LHCN-M2 (cell line): ENCODE measurements at places on chromosomes 6 and 20.
A peak's percentile ranks its signal among the peaks of the same experiment; 100 is the strongest.

DNA sequence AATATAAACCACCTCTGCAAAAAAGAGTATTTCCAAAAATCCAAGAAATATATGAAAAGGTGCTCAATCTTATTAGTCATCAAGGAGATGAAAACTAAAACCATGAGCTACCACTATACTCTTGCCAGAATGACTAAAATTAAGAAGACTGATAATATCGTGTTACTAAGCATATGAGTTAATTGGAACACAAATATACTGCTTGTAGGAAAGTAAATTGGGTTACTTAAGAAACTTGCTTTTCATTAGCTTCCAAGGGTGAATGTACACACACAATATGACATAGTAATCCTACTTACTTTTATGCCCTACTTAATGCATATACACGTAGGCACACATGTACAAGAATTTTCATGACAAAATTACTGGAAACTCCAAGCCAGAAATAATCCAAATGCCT is 3.4 kb downstream of the THEMIS start:
- DNase-seq = no peak

GRCh38 chr6:3918469-3918868 is 69.3 kb downstream of the FAM50B start:
- no peak for DNase-seq

DNA sequence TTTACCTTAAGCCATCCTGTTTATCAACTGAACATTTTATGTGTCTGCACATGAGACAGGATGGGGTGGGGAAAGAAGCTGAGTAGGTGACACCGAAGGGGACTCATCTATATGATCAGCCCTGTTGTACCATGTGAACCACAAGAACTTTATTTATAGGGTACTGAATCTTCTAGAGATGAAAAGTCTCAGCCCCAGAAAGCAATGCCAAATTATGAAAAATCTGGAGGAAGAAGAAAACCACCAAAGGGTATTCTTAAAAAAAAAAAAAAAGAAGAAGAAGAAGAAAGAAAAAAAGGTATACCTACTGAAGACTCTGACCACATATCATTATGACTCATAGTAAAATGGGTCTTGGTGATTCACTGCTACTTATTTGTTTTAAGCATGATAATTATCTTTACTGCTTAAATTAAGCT is 39.8 kb upstream of the HBS1L start:
- DNase-seq = no peak

- peak; percentile 82 for DNase-seq
These were observed 35.3 kb downstream of the NEDD9 start for GRCh38 chr6:11197175-11197536.

- DNase-seq = no peak
These were observed 365.1 kb upstream of the SOX4 start for GRCh38 chr6:21228411-21228810.

- peak; percentile 15 for DNase-seq
These were observed 48.1 kb downstream of the HMGCLL1 start for GRCh38 chr6:55530931-55531330.
